Esophagus squamous epithelium (tissue), 5 donors: ENCODE measurements at places on chromosomes 6 and 20.

DNA sequence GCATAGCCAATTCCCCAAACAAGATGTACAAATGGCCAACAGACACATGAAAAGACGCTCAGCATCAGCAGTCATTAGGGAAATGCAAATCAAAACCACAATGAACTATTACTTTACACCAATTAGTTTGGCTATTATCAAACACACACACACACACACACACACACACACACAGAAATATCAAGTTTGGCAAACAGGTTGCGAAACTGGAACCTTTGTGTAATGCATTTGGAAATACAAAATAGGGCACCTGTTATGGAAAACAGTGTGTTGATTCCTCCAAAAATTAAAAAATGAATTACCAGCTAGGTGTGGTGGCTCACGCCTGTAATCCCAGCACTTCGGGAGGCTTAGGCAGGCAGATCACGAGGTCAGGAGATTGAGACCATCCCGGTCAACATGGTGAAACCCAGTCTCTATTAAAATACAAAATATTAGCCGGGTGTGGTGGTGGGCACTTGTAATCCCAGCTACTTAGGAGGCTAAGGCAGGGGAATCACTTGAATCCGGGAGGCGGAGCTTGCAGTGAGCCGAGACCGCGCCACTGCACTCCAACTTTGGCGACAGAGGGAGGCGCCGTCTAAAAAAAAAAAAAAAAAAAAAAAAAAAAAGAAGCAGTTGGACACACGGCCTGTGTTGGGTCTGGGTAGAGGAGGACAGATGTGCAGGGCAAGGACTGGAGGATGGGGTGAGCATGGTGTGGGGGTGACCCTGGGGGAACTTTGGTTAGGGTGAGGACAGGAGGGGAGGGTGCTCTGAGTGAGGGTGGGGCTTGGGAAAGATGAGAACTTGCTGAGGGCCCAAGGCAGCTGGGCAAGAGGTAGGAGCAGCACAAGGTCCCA lies 23.8 kb downstream of the HLA-F start:
- DNase-seq = no peak

DNA sequence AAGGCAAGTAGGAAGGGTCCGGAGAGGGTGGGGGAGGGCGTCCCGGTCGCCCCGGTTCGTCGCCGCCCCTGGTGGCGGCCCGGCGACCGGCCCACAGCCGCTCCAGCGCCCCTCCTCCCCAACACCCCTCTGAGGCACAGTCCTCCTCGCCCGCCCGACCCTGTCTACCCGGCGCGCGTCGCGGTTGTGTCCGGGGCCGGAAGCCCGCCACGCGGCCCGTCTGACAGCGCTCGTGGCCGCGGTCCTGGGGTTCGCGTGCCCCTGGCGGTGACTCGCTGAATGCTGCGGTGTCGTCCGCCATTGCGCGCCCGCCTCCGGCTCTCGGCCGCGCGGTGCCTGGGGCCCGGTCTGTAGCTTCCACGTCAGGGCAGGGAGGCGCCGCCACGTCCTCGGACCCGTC lies 335.3 kb upstream of the DEFB115 start:
- DNase-seq = no peak

GRCh38 chr20:23826541-23827021 lies at the start of gene CST2:
CST2 (minus strand) TSS chr20:23826729; CDS start chr20:23826660, 69 bp downstream.
- DNase-seq = no peak

DNA sequence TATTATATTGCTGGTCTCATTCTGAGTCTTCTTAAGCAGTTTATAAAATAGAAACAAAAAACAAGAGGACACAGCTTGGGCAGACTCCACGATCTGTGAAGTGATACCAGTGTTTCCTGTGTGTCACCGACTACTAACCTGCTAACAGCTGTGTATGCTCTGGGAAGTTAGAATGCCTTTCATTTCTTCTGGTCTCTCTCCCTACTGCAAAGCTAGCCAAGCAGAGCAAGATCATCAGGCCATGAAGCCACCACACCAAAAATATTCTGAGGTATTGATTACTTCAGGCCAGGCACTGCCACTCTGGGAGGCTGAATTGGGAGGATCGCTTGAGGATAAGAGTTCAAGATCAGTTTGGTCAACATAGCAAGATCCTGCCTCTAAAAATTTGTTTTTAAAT lies 46.9 kb upstream of the SMIM29 start:
- DNase-seq = no peak

GRCh38 chr6:116385459-116385802 lies 14.7 kb downstream of the DSE start:
- no peak for DNase-seq

GRCh38 chr20:32160341-32160740 lies 47.2 kb downstream of the PLAGL2 start:
- DNase-seq = no peak

GRCh38 chr6:22673474-22673873 lies 104.1 kb downstream of the HDGFL1 start:
- DNase-seq = no peak

GRCh38 chr20:12555369-12555768 lies 453.4 kb upstream of the SPTLC3 start:
- no peak for DNase-seq

DNA sequence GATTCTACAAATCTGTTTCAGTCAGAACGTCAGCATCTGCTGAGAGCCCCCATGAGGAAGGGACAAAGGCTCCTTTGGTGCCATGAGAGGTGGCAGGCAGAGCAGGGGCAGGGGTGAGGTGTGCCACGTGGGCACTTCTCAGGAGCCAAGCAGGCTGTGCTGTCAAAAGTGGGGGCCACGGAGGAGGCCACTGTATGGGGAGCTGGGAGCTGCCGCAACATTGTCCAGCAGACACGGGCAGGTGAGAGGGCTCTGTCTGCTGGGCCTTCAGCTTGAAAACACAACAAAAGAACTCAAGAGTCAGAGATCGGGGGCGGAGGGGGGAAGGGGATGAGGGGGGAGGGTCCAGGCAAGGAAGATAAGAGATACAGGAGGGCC lies 21.6 kb upstream of the FOXP4 start:
- no peak for DNase-seq

DNA sequence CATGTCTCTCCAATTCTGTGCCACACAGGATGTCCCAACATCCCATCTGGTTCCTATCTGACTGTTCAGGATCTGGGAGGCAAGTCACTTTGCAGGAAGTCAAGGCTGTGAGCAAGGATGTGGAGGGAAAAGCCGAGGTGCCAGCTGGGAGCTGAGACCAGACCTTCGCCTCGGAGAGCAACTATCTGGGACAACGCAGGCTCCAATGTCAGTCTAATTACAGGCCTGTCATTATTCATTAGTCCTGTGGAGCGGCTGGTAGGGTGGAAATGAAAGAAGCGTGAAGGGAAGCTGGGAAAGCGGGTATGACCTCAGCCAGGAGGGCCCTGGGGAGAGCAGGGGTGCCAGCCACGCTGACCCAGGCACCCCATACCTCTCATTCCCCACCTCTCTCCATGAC lies 147.3 kb downstream of the UNC5CL start:
- no peak for DNase-seq

DNA sequence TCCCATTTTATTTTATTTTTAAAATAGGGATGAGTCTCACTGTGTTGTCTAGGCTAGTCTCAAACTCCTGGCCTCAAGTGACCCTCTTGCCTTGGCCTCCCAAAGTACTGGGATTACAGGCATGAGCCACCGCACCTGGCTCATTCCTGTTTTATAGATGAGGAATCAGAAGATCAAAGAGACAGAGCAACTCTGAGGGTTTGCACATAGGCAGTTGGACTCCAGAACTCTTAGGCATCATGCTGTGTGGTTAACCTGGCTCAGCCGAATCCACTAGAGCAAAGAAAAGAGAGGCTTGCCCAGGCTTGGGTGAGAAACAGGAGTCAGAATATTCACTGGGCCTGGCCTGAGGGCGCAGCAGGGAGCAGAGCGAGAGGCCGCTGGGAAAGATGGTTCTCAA lies 9.4 kb downstream of the MYH7B start:
- no peak for DNase-seq

DNA sequence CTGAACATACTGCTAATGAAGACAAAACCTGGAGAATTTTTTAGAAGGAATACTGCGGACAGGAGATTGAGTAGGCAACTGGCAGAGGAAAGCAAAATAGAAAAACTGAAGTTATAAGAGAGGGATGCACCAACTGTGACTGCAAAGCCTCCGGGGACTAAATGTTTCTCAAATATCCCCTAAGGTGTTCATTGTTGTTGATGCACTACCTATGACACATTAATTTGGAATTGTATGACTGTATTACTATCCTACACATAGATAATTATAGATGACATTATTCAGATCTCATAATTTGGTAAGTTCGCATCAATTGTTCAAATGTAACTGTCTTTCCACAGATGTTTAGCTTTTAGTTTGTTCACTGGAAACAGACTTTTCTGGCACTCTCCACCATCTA lies 341.1 kb downstream of the MMUT start:
- DNase-seq = no peak

DNA sequence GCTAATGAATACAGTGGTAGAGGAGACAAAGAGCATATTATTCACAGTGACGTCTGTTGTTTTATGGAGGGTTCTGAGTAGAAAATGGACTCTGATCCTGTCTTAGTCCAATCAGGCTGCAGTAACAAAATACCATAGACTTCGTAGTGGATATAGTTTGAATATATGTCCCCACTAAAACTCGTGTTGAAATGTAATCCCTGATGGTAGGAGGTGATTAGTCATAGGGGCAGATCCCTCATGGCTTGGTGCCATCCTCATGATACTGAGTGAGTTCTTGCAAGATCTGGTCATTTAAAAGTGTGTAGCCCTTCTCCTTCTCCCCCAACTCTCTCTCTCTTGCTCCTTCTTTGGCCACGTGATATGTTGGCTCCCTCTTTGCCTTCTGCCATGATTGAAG lies 82.5 kb downstream of the CD83 start:
- no peak for DNase-seq
